Activated T-cell treated with anti-CD3 and anti-CD28 coated beads, Interleukin-2, amount 50 U/mL, for 24 hours (primary cell): ENCODE measurements at places on chromosomes 4 and X.
A peak's percentile ranks its signal among the peaks of the same experiment; 100 is the strongest.

GRCh38 chr4:89123451-89123851, 12.1 kb downstream of the TIGD2 start:
- DNase-seq = no peak

DNA sequence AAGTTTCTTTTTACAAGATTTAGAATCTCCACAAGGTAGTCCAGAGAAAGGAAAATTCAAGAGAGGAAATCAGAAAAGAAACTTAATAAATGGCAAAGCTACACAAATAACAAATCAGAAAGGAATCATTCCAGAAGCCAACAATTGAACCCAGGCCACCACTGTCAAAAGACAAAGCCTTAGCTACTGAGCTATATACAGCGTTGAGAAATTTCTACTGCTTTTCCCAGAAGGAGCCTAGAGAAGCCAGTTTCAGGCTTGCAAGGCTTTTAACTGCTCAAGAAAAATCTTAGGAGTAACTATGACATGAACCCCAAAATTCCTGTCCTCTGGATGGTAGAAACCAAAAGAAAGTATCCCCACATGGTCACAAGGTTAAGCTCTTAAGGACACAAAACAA, 129.0 kb downstream of the DMD start:
- no peak for DNase-seq

DNA sequence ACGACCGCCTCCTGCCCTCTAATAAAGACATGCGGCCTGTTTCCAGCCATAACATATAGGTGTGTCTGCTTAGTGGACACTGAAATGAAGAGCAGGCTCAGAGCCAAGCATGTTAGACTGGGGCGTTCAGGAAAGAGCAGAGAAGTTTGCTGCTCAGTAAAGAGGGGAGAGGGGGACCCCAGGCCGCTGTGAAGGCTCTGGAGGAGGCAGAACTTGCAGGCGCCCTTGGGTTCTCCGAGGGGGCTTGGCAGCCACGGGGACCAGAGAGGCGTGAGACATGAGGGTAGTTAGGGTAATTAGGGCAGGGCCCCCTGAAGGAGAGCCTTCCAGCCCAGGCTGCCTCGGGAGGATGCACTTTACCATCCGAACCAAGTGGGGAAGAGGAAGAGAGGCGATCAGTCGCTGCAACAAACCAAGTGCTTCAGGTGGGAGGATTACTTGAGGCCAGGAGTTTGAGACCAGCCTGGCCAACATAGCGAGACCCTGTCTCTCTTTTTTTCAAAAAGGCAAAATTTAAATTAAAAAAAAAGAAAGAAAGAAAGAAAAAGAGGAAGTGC, 46.6 kb upstream of the CDKN2AIP start:
- no peak for DNase-seq

- DNase-seq = no peak
Observed at GRCh38 chrX:64187762-64188150, 17.8 kb downstream of the AMER1 start.

GRCh38 chr4:25439918-25440477, 62.9 kb downstream of the ANAPC4 start:
- DNase-seq = peak; percentile 35
